Stimulated activated CD4-positive, alpha-beta T cell treated with anti-CD3 and anti-CD28 coated beads, Interleukin-1b, Interleukin-23, amount 100 ng/mL, for 1 hour (primary cell): ENCODE measurements at places on chromosomes 5 and 9.

- no peak for DNase-seq
Observed at GRCh38 chr9:85536076-85536475, 205.7 kb downstream of the AGTPBP1 start.

GRCh38 chr5:74296685-74297408 is 343.7 kb downstream of the ENC1 start:
- DNase-seq, result no peak

DNA sequence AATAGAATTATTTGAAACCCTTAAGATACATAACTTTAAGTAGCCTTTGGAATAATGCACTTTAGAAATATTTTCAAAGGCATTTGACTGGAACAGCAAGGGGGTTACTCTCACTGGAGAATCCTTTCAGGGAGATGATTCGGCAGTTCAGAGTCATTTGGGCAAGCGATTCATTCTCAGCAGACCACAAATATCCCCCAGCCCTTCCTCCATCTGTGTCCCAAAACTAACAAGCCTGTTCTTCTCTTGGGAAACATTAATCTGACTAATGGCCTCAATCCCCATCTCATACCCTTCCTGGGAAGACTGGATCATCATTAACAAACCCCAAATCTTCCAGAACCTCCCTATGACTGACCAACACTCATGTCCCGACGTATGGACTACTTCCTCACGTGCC is 65.8 kb upstream of the S1PR3 start:
- DNase-seq, result no peak

- DNase-seq, result no peak
Observed at GRCh38 chr5:179254638-179255271, 90.5 kb downstream of the ADAMTS2 start.

- DNase-seq, result no peak
Observed at GRCh38 chr9:134783699-134784039, 96.9 kb upstream of the FCN2 start.

GRCh38 chr5:154446195-154447088 is 645 bp downstream of the SAP30L start:
- DNase-seq, result no peak

GRCh38 chr5:135156715-135157404 is 122.8 kb upstream of the PITX1 start:
- DNase-seq, result no peak
